ENCODE measurements at places on chromosomes 7 and 10. TPM values are rescaled to one million over a fixed set of nuclear protein-coding genes. Genes with fewer than 3 reads are reported as not detected.

Gene PTF1A
- not detected for total RNA-seq

Gene SPDYE2
- total RNA-seq: not detected

Gene PILRA
- 0.84 TPM for total RNA-seq

Gene CYP2C19
- total RNA-seq: not detected

Gene MAT1A
- total RNA-seq: not detected

Gene GALNT17
- total RNA-seq: not detected

Gene C7orf57
- 0.92 TPM for total RNA-seq
